ENCODE measurements at places on chromosomes 12 and 14.

GRCh38 chr14:32679927-32680612, 258.6 kb upstream of the NPAS3 start:
- DNase-seq: no peak

DNA sequence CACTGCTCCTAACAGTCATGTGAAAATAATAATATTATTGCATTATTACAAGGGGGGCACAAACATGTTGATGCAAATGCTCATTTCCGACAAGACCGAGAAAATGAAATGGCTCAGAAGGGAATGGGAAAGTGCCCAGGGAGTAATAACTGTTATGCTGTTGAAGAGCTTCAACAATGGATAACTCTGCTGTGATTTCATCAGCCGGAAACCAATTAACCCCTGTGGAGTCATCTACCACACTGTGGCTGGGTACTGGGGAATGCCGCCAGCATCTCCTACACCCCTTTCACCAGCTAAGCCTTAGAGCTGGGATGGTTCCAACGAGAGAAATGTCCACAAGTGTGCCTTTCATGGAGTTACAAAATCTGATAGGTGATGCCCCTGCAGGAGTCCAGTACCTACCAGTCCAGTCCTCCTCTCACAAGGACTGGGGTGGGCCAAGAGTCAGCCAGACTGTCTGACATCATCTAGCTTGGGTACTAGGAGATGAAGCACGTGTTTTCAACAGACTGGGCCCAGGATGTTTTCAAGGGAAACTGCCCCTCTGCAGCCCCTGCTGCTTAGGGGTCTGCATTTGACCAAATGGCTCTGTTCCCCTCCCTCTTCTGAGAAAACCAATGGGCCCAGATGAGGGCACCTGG, 509.3 kb upstream of the CCDC196 start:
- DNase-seq: no peak

GRCh38 chr12:131124487-131125280, 171.0 kb downstream of the ADGRD1 start:
- DNase-seq: no peak

DNA sequence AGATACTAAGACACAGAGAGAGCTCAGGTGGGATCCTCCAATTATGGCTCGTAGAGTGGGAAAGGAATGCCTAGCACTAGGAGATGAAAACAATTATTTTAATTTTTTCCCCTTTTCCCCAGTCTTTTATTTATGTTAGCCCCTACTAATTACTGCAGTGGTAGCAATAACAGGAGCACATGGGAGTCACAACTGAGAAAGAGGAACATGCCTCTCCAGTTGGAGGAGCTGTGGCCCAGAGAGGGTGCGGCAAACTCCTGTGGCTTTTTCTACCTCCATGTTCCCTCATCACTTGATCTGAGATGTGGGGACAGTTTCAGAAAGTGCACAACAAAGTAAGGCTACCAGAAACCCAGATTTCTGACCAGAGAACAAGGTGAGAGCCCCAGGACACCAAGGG, 25.9 kb upstream of the POC1B start:
- no peak for DNase-seq

Measured in stimulated activated naive CD8-positive, alpha-beta T cell treated with anti-CD3 and anti-CD28 coated beads, Interleukin-15, Interleukin-2, amounts not matched to agents 100 U/mL and 50 U/mL, for 24 hours (primary cell).